ENCODE measurements at places on chromosomes 7 and 10. TPM values are rescaled to one million over a fixed set of nuclear protein-coding genes. Genes with fewer than 3 reads are reported as not detected.

- DNase-seq, result no peak
These were observed 764.9 kb upstream of the MBL2 start for GRCh38 chr10:53537508-53537907.

- DNase-seq, result no peak
These were observed 171.1 kb upstream of the GRB10 start for GRCh38 chr7:50953820-50954219.

Gene ADRB1
- 1.3 TPM for polyA plus RNA-seq

- DNase-seq, result no peak
These were observed 338.9 kb upstream of the IGFBP3 start for GRCh38 chr7:46259947-46260346.

Gene INHBA
- polyA plus RNA-seq, result 0.17 TPM

- DNase-seq, result peak; percentile 8
These were observed 191.2 kb upstream of the SH2B2 start for GRCh38 chr7:102095321-102096011.

GRCh38 chr7:121046893-121047468 is 58.5 kb downstream of the CPED1 start:
- no peak for DNase-seq

Gene DMBT1
- polyA plus RNA-seq, result 0.63 TPM

Gene SLC26A5
- 0.49 TPM for polyA plus RNA-seq

Measured in brain (organoid and tissue), 16 donors.